Activated naive CD4-positive, alpha-beta T cell treated with anti-CD3 and anti-CD28 coated beads, Interleukin-2, amount 50 U/mL, for 16 hours (primary cell): ENCODE measurements at places on chromosomes 5 and 9.

DNA sequence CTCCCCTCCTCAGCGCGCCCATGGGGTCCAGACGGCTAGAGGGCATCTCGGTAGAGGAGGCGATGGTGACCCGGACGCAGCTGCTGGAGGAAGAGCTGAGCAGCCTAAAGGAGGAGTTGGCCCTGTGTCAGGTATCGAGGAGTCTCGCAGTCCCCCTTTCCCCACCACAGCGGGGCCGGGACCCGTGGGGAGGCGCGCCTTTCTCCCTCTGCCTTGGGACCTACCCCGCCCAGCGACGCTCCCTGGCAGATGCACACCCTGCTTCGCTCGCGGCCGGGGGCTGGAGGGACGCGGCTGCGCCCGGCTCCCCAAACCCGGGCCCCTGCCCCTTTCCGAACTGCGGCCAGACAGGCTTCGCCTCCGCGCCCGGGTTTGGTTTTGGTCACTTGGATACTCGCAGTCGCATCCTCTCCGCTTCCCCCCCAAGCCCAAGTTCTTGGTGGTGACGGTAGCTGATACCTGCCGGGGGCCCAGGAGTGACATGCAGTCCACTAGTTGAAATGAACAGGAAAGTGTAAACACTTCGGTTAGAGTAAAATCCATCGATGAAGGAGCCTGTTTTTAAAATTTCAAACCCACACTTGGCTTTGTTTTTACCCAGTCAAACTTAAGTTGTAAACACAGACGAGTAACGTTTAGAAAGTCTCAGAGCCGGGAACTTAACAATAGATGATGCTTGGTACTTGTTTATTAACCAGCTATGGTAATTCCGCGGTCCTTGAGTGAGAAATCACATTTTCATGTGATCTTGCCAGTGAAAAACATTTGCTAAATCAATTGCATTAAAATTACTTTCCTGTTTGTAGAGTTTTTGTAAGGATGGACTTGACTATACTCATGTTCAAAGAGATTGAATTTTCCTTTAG lies 688 bp downstream of the CNTLN start:
- no peak for DNase-seq

DNA sequence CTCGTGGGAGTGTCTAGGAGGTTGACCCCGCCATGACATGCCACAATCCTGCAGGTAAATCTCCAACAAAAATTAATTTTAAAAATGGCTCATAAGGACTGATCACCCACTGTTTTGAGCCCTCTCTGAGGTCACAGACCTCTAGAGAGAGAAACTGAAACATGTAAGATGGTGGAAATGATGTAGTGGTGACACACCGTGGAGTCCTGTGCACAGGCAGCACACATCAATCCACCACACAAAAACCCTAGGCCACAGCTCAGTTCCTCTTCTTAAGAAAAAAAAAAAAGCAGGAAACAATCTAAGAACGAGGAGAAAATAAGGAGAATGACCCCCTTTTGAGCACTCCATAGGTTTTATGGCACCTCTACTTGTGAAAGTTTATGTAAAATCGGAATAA lies 93.8 kb upstream of the FAM120A start:
- DNase-seq: no peak

- no peak for DNase-seq
Observed at GRCh38 chr5:39671561-39671961, 246.8 kb upstream of the DAB2 start.

- no peak for DNase-seq
Observed at GRCh38 chr5:97778451-97778850, 595.4 kb upstream of the RIOK2 start.

DNA sequence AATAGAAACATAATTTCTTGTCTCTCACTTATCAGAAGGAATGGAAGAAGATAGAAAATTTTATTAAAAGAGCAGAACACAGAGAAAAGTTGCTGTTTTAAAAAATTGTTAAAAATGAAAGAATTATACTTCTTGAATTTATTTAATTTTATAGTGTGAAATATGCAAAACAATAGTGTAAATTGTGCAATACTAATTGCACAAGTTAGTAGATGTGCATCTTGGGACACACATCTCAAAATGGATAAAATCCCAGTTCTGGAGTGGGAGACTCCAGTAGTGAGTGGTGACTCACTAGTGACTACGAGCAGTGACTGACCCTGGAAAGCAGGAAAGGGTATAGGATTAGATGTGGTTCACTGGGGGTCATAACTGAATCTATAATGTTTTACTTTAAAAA lies 223.2 kb downstream of the MSX2 start:
- no peak for DNase-seq
